Activated CD8-positive, alpha-beta memory T cell treated with anti-CD3 and anti-CD28 coated beads, Interleukin-2, amount 10 ng/mL, durations not matched to agents 7 days and 5 days (primary cell): ENCODE measurements at places on chromosomes 2 and 18. TPM values are rescaled to one million over a fixed set of nuclear protein-coding genes. Genes with fewer than 3 reads are reported as not detected.
A peak's percentile ranks its signal among the peaks of the same experiment; 100 is the strongest.

DNA sequence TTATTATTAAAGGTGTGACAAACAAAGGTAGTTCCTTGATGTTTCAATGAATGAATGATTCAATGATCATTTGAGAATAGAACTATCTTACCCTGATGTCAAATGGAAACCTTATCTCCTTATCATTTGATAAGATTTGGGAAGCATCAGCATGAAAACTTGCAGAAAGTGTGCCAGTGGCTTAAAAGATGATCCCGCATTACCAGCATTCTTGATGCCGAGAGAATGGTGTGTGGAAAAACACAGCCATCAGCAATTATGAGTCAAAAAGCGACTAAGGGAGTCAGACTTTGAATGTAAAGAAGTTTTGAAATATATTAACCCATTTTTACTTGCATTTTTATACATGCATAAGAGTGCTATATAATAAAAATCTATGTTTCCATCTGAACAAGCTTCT lies 93.7 kb downstream of the MAIP1 start:
- H3K36me3 ChIP-seq = peaks cover 1% of the 10 kb centered on the region
- no peak overlapping the region for H3K4me3 ChIP-seq
- no peaks in the 10 kb centered on the region for H3K4me1 ChIP-seq
- H3K27me3 ChIP-seq = peaks cover 48% of the 10 kb centered on the region

DNA sequence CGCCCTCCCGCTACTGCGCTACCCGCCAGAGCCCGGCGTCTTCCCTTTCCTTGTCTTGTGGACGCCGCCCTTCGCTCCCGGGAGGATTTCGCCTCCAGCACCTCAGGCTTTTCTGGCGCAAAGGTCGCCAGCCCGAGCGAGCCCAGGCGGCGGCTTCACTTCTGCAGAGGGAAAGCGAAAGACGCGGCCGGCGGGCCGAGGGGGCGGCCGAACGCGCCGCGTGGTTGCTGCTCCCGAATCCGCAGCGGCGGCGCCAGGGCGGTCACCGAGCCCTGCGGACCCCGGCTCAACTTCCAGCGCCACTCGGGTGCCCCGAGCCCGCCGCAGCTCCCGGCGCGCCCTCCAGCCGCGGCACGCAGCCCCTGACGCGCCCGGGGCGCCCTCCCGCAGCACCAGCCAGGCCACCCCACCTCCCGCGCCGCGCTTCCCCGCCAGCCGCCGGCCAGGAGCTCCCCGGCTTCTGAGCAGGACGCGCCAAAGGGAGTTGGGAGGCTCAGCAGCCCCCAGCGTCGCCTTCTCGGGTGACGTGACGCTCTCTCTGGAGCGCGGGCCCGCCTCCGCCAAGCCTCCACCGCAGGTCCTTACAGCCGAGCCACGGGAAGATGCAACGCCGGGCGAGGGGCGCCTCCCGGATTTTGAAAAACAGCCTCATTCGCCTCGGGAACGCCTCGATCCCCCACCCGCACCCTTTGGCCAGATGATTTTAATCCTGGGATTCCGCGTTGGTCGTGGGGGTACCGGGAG lies 84.9 kb upstream of the EPB41L3 start:
- H3K27me3 ChIP-seq = peaks cover 30% of the 10 kb centered on the region
- DNase-seq = no peak
- H3K27ac ChIP-seq = no peak overlapping the region
- H3K36me3 ChIP-seq = no peaks in the 10 kb centered on the region
- peaks cover 4% of the 10 kb centered on the region for H3K4me1 ChIP-seq

The FECH gene
- total RNA-seq = 28.8 TPM

GRCh38 chr18:44062345-44062744 lies 618.3 kb upstream of the SETBP1 start:
- DNase-seq = no peak
- H3K4me1 ChIP-seq = no peaks in the 10 kb centered on the region
- H3K4me3 ChIP-seq = no peak overlapping the region
- H3K36me3 ChIP-seq = no peaks in the 10 kb centered on the region
- H3K27ac ChIP-seq = no peak overlapping the region
- H3K27me3 ChIP-seq = no peaks in the 10 kb centered on the region

DNA sequence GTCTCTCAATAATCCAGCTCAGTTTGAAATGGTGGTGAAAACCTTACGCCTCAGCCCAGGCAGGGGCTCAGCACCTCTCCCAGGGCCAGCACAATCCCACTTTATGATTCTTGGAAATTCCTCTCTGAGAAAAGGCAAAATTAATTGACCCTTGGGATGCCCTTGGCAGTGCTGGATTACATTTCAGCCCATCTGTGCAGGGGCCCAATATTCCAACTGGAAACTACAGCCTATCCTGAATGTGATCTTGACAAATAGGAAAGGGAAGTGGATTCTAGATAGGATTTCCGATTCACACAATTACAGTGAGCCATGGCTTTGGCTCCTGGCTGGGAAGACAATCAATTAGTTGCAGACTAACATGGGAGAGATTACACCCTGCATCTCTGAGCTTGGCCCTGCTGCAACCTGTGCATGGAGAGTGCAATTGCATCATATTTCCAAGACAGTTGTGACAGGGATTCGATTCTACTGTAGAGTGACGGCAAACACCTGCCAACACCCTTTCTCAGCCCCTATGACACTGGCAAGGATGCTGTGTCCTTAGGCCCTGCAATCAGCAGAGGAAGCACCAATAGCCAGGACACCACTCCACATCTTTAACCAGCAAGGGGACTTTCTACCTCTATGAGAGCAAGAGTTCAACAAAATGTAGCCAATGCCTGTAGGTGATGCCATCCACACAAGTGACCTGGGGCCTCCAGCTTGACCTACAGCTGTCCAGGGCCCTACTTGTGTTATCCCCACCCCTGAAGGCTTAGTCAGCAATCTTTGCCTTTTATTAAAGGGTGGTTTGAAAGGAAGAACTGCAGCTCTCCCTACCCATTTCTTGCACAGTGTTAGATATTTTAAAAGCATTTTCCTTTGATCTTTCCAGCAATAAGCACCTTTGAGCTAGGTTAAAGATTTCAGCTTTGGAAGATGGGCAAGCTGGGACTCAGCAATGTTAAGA lies 187.2 kb upstream of the HS6ST1 start:
- H3K27ac ChIP-seq = no peak overlapping the region
- H3K4me1 ChIP-seq = no peaks in the 10 kb centered on the region
- DNase-seq = no peak
- H3K27me3 ChIP-seq = peaks cover 6% of the 10 kb centered on the region

The HOXD11 gene
- not detected for total RNA-seq

- H3K4me3 ChIP-seq = no peak overlapping the region
- no peak for DNase-seq
- no peaks in the 10 kb centered on the region for H3K27me3 ChIP-seq
- H3K27ac ChIP-seq = no peak overlapping the region
Measured at GRCh38 chr2:171810422-171811244, 83.4 kb downstream of the SLC25A12 start.

DNA sequence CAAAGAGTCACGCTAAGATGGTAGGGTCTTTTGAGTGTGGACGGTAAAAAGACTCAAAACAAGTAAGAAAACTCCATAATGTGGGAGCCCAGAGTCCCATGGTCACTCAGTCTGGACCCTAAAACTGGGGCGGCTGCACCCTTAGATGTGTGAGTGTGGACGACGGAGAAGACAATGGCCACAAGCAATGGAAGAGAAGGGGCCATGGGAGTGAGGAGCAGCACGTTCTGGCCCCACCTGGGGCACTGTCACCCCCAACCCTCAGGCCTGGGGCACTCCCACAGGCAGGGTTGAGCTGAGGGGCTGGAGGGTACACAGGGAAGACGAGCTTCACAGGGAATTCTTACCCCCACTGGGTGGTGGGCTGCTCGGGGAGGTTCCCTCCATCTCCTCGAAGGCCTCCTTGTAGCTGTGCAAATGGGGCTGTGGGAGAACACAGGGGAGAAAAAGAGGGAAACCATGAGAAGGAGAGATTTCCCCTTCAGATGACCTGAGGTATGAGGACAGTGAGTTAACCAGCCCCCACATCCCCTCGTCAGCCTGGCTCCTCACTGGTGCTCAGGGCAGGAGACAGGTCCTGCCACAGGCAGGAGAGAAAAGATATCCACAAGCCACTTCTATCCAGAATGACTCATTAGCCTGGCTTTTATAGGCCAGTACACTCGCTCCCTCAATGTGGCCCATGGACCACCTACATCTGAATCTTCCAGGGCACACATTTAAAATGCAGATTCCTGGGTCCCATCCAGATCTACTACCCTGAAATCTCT lies 167.9 kb downstream of the TNS1 start:
- no peak overlapping the region for H3K27ac ChIP-seq
- no peak overlapping the region for H3K4me3 ChIP-seq
- H3K4me1 ChIP-seq = no peaks in the 10 kb centered on the region
- no peaks in the 10 kb centered on the region for H3K36me3 ChIP-seq
- no peak for DNase-seq

DNA sequence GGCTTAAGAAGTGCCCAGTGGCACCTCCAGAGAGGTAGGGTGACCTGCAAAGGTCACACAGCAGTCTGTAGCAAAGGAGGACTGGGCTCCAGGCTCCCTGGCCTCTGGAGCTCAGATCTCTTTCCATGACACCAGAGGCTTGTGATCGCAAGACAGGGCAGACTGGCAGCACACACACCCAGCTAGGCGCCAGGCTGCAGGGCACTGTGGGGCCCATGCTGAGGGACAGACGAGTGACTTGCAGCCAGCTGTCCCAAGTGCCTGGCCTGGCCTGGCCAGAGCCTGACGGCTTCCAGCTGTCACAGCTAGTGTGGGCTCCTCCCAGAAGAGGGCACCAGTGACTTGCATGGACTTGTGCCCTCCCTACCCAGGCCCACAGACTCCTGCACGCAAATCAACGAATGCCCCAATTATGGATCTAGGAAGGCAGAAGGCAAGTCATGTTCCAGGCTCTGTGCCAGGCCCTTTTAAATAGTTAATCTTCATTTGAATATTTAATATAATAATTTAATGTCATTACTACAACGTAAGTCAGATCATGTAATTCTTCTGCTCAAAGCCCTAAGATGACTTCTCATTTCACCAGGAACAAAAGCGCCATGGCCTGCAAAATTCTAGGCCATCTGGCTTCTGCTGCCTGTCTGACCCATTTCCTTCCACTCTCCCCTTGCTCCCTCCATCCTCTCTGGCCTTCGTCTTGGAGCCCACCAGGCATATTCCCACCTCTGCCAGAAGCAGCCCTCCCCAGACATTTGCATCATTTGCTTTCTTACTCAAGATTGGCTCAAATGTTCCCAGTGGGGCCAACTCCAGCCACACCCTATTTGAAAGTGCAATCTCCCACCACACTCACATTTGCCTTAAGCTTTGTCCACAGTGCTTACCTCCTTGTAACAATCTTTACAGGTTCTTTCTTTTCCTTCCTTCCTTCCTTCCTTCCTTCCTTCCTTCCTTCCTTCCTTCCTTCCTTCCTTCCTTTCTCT lies 3.7 kb upstream of the SPEG start:
- peaks cover 27% of the 10 kb centered on the region for H3K27me3 ChIP-seq
- no peaks in the 10 kb centered on the region for H3K36me3 ChIP-seq
- H3K27ac ChIP-seq = no peak overlapping the region
- no peak for DNase-seq

DNA sequence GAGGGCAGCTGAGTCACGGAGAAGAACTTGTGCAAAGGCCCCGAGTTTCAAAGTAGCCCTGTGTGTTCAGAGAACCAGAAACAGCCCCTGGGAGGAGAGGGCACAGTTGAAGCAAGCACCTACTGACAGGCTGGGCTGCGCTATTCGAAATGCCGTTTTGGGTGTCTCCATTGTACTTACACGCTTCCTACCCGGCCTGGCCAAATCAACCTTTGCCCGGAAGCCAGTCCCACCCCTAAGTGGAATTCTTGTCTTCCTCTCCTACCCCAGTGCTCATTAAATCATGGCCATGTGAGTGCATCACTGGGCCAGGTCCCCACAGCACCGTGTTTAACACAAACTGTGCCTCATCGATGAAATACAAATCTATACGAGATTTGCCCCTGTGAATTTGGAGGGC lies 6.0 kb downstream of the DIPK1C start:
- no peak for DNase-seq
- H3K4me1 ChIP-seq = no peaks in the 10 kb centered on the region
- no peak overlapping the region for H3K4me3 ChIP-seq
- H3K27me3 ChIP-seq = peaks cover 48% of the 10 kb centered on the region

DNA sequence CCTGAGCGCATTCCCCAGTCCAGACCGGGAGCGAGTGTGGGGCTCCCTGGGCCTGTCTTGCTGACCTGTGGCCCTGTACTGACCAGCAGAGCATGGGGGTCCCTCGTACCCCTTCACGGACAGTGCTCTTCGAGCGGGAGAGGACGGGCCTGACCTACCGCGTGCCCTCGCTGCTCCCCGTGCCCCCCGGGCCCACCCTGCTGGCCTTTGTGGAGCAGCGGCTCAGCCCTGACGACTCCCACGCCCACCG lies 5.3 kb downstream of the NEU4 start:
- no peaks in the 10 kb centered on the region for H3K36me3 ChIP-seq
- peaks cover 5% of the 10 kb centered on the region for H3K27me3 ChIP-seq
- no peak overlapping the region for H3K27ac ChIP-seq
- no peak overlapping the region for H3K4me3 ChIP-seq
- peaks cover 6% of the 10 kb centered on the region for H3K4me1 ChIP-seq

DNA sequence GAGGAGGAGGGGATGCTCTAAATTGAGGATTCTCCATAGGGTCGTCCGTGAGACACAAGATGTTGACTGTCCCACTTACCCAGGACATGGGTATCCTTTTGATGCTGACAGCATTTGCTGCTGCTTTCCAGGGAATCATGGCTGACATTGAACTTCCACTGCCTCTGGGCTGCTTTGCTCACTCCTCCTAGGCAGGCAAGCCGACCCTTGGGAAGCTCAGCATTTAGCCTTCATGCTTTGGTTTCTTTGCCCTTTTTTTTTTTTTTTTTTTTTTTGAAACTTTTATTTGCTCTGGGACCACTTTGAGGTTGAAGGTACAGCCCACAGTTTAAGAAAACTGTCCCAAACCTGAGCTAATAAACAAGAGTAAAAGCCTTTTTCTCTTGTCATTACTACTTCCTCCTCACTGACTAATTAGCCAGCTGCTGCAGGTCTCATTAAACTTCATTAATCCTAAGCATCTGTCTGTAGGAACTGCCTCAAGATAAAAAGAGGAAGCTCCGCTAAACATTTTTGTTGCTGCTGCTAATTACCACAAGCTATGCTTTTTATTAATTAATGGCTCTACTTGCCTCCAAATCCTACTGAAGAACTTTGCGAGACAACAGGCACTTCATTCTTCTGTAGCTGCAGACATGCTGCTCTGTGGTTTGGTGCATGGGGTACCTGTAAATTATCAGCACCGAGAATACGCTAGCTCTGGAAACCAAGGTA lies 125.4 kb downstream of the SPTBN1 start:
- H3K4me3 ChIP-seq = peak overlapping the region; percentile 4
- no peak for DNase-seq
- peaks cover 83% of the 10 kb centered on the region for H3K4me1 ChIP-seq
- peak overlapping the region; percentile 48 for H3K27ac ChIP-seq
- peaks cover 17% of the 10 kb centered on the region for H3K36me3 ChIP-seq
- H3K27me3 ChIP-seq = no peaks in the 10 kb centered on the region

GRCh38 chr18:54888378-54888777 lies 60.1 kb downstream of the RAB27B start:
- H3K4me3 ChIP-seq = no peak overlapping the region
- H3K4me1 ChIP-seq = no peaks in the 10 kb centered on the region
- H3K27me3 ChIP-seq = no peaks in the 10 kb centered on the region
- DNase-seq = no peak

The TNFAIP6 gene
- not detected for total RNA-seq

DNA sequence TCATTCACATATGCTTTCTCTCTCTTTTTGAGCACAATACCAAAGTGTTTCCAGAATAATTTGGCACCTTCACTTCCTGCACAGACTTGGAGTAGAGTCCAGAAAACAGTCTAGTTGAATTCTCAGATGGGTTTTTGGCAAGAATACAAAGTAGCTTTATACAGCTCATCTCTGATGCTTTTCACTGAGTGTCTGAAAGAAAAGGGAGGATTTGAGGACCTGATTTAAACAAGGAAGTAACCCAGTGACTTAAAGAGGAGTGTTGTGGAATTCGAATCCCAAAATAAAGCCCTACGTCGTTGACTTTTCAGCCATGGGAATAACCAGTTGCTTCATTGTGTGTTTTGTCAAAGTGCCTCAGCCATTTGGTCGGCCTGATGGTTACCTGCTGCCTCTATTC lies 31.8 kb downstream of the METAP1D start:
- DNase-seq = no peak
- H3K36me3 ChIP-seq = no peaks in the 10 kb centered on the region
- no peaks in the 10 kb centered on the region for H3K27me3 ChIP-seq
